GM23338 (cell line): ENCODE measurements at places on chromosomes 7 and 10. TPM values are rescaled to one million over a fixed set of nuclear protein-coding genes. Genes with fewer than 3 reads are reported as not detected.

DNA sequence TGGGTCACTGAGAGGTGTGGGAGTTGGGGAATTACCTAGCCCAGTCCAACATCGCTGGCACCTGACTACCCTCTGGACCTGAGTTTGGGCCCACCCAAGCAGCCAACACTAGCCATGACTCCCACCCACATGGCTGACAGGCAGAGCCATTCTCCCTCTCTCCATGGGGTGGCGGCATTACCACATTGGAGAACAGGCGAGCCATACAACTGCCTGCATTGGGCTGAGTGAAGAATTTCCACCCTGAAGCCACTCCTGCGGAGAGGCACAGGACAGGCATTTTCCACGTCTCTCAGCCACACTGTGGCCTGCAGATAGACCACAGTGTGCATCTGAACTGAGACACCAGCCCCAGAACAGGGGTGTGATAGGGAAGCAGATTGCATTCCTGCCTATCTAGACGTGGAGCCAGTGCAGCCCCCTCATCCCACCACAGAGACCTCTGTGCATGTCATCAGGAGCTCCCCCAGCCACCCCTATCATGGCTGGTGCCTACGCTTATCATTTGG lies 58.2 kb upstream of the ANTXRL start:
- DNase-seq = peak; percentile 79

DNA sequence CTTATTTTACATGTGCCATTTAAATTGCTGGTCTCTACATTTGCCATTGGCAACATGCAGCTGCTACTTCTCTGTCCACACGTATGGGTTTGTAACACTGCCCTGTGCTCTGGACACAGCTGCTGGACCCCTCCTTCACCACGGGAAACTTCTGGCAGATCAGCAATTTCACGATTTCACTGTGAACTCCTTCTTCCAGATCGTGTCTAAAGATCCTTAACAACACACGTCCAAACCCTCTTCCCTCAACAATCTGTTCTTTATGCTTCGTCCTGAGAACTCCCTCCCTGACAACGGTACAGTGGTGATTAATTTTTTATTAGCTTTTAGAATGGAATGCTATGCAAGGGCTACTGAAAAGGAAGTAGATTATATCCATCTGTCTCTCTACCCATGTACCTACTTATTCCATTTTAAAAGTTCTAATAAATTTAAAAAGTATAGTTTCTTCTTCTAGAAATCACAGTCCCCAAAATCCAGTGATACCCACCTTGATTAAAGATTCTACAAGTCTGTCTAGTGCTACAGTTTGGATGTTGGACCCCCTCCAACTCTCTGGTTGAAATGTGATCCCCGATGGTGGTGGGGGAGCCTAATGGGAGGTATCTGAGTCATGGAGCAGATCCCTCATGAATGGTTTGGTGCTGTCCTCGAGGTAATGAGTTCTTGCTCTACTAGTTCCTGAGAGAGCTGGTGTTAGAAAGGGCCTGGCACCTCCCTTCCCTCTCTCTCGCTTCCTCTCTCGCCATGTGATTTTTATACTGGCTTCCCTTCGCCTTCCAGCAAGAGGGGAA lies 81.0 kb downstream of the KIAA1549 start:
- no peak for DNase-seq

GRCh38 chr10:5486853-5487235 lies 12.5 kb downstream of the CALML5 start:
- DNase-seq = no peak

- no peak for DNase-seq
These were observed 6.5 kb downstream of the AHR start for GRCh38 chr7:17304926-17305325.

GRCh38 chr10:71868192-71868697 lies 17.2 kb upstream of the PSAP start:
- DNase-seq = no peak

DNA sequence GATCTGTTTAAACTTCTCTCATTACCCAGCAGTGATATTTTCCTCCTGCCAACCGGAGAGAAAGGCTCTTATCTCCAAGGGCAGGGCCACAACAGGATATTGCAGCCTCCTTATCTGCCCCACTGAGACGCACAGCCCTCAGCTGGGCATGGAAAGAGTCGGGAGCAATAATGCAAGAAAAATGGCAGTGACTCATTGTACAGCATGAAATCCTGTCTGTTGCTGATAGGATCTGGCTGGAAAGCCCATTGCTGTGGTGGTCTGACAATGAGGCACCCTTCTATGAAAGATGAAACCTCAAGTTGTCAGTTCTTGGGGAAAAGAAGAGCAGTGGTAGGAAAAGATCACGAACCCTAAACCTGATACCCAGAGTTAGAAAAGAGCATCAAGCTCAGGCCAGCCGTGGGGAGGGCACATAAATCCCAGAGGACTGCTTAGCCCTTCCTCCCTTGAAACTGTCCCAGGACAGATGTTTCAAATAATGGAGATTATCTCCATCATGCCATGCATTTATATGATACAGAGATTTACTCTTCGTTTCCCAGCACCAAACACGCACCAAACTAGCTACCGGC lies 47.0 kb upstream of the FIGNL1 start:
- DNase-seq = no peak

The NPS gene
- total RNA-seq = not detected in 2 replicates

The PSMC2 gene
- total RNA-seq = 99.8 and 131 TPM in 2 replicates

The STOX1 gene
- total RNA-seq = 2.2 and 2.7 TPM in 2 replicates

The C7orf33 gene
- total RNA-seq = not detected in 2 replicates
